ENCODE measurements at places on chromosomes 1 and 21. TPM values are rescaled to one million over a fixed set of nuclear protein-coding genes. Genes with fewer than 3 reads are reported as not detected.

GRCh38 chr1:84985365-84985764, 11.5 kb downstream of the MCOLN2 start:
- no peaks in the 10 kb centered on the region for H3K36me3 ChIP-seq
- DNase-seq, result no peak
- H3K27ac ChIP-seq, result no peak overlapping the region
- no peaks in the 10 kb centered on the region for H3K27me3 ChIP-seq

PSRC1 gene
- 5.8 TPM for total RNA-seq

COL6A2 gene
- 25.1 TPM for total RNA-seq

DNA sequence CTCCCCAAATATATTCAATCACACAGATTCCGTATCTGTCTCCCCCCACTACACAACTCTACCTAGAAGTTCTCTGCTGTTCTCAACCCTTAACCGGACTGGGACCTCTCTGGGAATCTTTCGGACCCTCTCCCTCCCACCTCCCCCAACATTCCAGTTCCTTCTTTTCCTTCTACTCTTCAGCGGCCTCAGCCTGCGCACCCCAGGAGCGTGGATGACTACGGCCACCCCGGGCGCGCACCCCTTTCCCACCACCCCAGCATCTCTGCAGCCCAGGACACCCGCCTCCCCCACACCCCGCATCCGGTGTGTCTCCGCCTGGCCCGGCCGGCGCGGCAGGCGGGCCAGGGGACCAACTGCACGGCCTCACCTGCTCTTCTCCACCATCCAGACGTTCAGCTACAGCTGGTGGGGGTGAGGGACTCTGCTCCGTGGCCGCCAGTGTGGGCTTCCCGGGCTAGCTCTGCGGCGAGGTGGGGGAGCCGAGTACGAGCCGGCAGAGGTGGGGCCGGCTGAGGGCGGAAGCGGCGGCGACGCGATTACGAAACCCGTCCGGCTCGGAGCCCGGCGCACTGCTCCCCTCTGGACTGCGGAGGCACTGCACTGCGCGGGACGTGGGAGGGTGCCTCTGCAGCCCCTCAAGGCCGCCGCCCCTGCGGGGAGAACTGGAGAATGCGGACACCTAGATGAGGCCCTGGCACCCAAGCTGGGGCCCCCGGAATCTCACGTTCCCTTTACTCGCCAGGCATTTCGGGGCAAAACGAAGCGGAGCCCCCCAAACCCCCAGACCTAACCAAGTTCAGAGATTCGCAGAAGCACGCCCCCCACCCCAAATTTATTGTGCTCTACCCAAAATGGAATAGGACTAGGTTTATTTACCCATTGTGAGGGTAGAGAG, at the start of gene CDC42SE1:
CDC42SE1 (minus strand) TSS at position 514 of the 898 bp plus-strand sequence. CDS start 3,892 bp downstream, outside the sequence.
- H3K4me3 ChIP-seq, result peak within 1 kb of the TSS; percentile 92
- H3K27ac ChIP-seq, result peak within 1 kb of the TSS; percentile 98

GRCh38 chr1:5254131-5254725, 599.8 kb downstream of the AJAP1 start:
- no peaks in the 10 kb centered on the region for H3K27me3 ChIP-seq
- H3K4me3 ChIP-seq, result no peak overlapping the region
- no peaks in the 10 kb centered on the region for H3K4me1 ChIP-seq

DNA sequence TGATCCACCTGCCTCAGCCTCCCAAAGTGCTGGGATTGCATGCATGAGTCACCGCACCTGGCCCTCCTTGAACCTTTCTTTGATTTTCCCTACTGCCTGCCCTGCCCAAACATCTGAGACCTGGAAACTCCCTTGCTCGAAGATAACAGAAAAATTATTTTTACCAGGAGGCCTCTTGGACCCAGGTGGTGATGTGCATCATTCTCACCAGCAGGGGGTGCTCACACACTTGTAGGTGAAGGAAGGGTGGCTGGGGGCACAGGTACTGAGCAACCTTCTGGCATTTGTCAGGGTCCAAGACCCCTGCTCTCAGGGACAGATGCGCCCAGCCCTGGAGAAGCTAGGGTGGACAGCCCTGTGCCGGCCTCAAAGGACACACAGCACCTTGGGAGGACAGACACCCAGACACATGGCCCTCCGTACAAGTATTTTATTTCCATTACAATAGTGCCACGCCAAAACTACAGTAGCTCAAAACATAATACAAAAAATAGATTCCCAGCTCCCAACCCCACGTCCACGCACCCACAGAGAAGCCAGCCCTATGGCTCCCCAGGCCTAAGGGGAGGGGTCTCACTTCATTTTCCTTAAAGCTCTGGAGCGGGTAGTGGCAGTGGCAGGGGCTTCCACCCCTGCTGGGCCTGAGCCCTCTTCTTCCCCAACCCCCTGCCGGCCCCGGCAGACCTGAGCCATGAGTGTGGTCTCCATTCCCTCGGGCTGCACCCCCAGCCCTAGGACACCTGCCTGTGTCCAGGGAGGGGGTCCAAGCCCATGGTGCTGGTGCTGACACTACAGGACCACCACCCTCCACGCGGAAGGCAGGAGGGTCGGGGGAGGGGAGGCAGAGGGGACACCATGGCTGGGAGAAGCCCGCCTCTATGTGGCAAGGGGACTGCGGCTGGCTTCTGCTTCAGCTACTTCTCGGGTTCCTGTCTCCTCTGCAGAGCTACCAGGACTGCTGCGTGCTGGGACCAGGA, 40.4 kb upstream of the EIF4G3 start:
- H3K4me1 ChIP-seq, result no peaks in the 10 kb centered on the region
- no peak overlapping the region for H3K27ac ChIP-seq
- no peak overlapping the region for H3K4me3 ChIP-seq
- H3K36me3 ChIP-seq, result peaks cover 9% of the 10 kb centered on the region
- peak; percentile 42 for DNase-seq
- H3K27me3 ChIP-seq, result no peaks in the 10 kb centered on the region

GRCh38 chr1:112906150-112906698, 49.8 kb downstream of the SLC16A1 start:
- H3K4me1 ChIP-seq, result peaks cover 7% of the 10 kb centered on the region
- no peak overlapping the region for H3K27ac ChIP-seq
- H3K4me3 ChIP-seq, result no peak overlapping the region
- no peaks in the 10 kb centered on the region for H3K36me3 ChIP-seq
- no peak for DNase-seq

DNA sequence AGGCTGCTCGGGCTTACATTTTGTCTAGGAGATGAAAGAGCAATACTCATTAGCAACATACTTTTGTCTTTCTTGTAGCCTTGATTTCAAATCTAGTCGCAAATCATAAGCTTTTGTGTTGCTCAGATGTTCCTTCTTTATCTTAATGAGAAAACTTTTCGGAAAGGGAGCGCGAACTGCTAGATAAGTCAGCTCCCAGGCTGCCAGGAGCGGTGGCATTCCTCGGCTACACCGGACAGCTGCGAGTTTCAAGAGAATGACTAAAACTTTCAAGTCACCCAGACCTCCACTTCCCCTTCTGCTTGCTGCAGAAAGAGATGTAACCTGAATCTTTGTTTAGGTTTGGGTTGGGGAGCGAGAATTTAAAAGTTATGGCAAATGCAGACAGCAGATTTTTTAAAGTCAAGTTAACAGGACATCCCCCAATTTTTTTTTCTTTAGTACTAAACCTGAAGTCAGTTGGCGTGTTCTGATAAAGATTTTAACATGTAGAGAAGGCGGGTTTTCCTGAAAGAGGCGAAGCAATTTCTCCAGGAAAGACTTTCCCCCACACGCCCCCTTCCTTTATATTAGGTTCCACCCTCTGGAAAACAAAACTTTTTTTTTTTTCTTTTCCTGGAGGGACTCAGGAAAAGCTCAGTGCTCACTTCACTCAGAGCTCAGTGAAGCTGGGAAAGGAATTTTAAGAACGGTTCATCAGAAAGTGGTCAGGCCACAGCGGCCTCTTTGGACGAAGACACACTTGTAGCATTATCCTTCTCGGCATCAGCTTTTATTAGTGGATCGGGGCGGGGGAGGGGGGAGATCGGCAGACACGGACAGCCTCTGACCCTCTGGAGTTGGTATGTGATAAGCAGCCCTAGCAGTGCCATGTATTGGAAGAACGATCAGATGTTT, at the start of gene LHX8:
LHX8 (plus strand) TSS at position 639 of the 897 bp plus-strand sequence. CDS start 2,227 bp downstream, outside the sequence.
- DNase-seq, result no peak
- peaks cover 18% of the 10 kb centered on the region for H3K27me3 ChIP-seq

CRNN gene
- not detected for total RNA-seq

GRCh38 chr1:115790356-115790755, 21.8 kb upstream of the CASQ2 start:
- H3K27ac ChIP-seq, result no peak overlapping the region
- H3K27me3 ChIP-seq, result peaks cover 8% of the 10 kb centered on the region
- H3K4me3 ChIP-seq, result no peak overlapping the region
- no peaks in the 10 kb centered on the region for H3K4me1 ChIP-seq
- H3K36me3 ChIP-seq, result no peaks in the 10 kb centered on the region

RNF11 gene
- total RNA-seq, result 37.4 TPM

GJB4 gene
- total RNA-seq, result not detected

DNA sequence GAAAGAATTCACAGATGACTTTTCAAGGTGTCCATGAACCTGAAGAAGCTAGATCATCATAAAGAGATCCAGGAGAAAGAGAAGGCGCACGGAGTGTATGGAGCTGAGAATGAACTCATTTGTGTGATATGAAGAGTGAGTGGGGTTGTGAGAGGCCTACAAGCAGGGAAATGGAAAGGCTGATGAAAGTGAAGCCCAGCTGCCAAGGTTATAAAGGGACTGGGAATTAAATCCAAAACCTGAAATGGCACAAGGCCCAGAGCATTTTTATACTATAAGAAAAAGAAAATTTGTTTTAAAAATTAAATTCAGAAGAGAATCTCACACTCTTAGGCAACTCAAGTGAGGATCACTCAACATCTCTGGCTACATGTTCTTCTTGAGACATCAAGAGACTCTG, 43.4 kb downstream of the HSD3B1 start:
- DNase-seq, result no peak
- no peaks in the 10 kb centered on the region for H3K4me1 ChIP-seq
- no peak overlapping the region for H3K27ac ChIP-seq
- no peaks in the 10 kb centered on the region for H3K36me3 ChIP-seq
- H3K4me3 ChIP-seq, result no peak overlapping the region

DNA sequence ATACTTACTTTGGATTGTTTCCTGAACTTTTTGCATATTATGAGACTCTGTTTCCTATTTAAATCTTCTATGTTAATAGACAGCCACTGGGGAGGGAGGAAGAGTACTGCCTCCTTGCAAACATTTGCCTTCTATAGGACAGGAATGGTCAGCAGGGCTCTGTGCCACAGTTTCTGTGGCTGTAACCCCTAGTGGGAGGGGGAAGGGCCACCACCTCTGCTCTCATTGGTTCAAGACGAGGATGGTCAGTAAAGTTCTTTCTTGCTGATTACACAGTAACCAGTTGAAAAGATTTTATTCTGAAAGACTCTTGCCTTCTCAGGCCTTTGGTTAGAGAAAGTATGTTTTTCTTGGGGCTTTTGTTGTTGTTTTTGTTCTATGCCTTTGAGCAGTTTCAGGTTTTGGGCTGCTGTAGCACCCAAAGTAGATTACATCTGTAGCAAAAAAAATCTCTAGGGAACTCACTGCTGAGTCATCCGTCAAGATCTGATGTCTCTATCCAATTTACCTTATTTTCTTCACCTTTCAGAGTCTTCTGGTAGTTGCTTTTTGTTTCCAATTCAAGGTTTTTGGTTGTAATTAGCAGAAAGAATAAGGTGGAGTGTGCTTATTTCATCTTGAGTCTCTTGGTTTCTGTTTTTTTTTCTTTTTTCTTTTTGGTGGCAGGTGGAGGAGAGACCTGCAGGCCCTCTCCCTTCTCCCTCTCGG, 23.1 kb downstream of the SLC35A3 start:
- no peaks in the 10 kb centered on the region for H3K4me1 ChIP-seq
- DNase-seq, result no peak
- no peak overlapping the region for H3K27ac ChIP-seq

DNA sequence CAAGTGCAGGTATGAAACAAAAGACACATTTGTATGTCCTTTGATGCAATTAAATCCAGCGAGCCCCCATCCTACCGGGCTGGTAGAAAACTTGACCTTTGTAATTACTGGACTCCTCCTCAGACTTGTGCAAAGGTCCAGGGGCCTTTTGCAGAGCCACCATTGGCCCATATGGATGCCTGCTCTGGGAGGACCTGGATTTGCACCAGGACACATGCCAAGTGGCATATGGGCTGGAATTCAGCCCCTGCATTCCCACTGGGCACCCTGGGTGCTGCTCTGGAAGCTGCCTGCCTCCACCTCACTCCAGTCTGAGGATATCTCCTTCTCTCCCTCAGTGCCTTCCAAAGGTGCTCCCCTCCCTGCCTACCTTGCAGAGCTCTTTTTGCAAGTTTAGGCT, 36.0 kb downstream of the LACTBL1 start:
- no peak overlapping the region for H3K4me3 ChIP-seq
- DNase-seq, result no peak
- H3K27ac ChIP-seq, result no peak overlapping the region

LCE1E gene
- total RNA-seq, result not detected

DNA sequence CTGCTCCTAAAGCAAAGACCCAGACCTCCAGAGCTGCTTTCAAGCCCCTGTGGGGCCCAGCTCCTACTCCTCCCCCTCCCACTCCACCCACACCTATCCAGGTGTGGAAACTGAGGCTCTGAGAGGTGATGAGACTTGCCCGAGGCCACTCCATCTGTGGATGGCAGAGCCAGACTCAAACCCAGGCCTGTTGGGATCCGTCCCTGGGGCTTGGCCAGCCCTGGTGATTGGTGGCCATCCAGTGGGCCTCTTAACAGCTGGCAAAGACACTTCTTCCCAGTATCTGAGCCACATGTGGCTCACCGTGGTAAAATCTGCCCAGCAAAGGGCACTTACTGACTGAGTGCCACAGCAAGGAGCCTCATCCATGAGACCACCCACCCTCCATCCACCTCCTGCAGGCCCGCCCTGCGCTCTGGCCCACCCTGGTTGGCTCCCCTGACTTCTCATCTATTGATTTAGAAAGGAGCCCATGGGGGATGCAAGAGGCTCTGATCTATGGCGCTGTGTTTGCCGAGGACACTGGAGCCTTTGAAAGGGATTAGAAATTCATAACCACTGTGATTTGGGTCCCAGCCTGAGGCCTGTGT, 398.5 kb downstream of the PTPRU start:
- H3K4me3 ChIP-seq, result no peak overlapping the region
- no peak for DNase-seq
- no peak overlapping the region for H3K27ac ChIP-seq
- H3K4me1 ChIP-seq, result no peaks in the 10 kb centered on the region

DNA sequence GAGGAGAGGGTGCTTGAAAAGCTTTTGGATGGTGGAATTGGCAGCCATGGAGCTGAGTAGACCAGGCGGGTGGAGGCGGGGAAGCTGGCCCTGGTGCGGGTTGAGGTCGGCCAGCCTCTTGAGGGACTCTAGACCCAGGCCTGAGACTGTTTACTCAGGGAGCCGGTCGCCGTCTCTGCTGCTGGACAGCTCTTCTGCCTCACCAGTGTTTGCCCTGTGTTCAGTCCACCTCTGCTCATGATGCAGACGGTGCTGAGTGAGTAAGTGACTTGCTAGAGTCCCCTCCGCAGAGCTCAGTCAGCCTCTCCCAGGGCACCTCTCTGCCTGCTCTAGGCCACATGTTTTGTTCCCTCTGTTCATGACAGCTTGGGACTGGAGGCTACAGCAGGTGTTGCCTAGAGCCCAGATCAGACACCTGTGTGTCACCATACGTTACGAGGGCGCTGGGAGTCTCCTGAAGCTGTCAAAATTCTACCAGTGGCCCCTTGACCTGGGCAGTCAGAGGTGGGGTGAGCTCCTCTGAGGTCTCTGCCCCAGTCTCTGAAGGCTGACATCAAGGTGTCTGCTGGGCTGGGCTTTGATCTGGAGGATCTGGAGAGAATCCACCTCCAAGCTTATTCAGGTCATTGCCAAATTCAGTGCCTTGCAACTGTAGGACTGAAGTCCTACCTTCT, 73.5 kb upstream of the WNT4 start:
- no peak overlapping the region for H3K4me3 ChIP-seq
- no peaks in the 10 kb centered on the region for H3K4me1 ChIP-seq
- DNase-seq, result no peak
- no peaks in the 10 kb centered on the region for H3K36me3 ChIP-seq

CHRM3 gene
- not detected for total RNA-seq
